ENCODE measurements at places on chromosomes 5 and 9.

GRCh38 chr5:103690676-103691075 is 128.1 kb upstream of the NUDT12 start:
- DNase-seq, result no peak

DNA sequence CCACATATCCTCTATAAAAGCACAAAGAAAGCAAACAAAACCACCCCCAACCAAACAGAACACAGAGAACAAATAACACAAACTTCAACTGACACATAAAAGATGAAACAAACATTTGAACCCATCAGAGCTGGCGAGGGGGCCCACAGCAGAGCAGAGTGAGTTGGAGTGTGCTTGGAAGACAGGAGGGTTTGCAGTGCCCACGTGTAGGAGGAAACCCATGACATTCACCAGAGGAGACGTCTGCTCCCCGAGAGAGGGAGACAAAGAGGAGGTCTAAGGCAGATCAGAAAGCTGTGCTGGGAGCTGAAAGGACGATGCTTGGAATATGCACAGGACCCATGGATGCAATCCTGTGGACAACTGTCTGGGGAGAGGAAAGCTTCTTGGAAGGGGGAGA is 27.0 kb downstream of the MRPL36 start:
- no peak for DNase-seq

DNA sequence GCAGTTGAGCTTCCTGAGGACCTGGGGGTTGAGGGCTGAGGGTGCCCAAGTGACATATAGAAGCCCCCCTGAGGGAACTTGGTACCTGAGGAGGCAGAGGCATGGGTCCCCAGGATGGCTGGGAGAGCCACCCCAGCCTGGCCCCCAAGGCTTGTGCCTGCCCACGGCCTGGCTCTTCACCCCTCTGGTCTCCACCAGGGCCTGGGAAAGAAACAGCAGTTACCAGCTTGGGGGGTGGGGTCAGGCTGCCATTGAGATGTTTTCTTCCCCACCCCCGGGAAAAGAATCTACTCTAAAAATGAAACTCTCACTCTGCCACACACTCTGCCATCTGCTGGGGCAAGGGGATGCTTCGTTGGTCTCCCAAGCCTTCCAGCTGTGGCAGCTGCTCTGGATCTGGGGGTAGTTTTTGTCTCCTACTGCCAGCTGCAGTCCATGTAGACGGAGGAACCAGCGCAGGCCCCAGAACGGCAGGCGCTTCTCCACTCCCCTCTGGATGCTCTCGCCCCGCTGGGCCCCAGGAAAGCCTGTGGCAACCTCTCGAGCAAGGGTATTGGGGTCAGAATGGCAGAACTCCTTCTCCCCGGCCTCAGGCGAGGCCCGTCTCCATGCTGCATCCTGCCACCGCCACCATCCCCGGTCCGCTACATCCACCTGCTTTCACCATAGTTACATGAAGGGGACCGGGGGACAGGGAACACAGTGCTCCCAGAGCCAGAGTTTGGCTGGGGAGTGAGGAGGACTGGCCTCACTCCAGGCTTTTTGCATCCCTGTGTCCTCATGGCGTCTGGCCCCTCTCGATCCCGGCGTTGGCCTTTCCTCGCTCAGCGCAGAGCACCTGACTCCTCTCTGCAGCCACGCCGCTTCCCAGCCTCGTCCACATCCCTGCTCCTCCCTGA is 123.5 kb downstream of the DAB2IP start:
- no peak for DNase-seq

DNA sequence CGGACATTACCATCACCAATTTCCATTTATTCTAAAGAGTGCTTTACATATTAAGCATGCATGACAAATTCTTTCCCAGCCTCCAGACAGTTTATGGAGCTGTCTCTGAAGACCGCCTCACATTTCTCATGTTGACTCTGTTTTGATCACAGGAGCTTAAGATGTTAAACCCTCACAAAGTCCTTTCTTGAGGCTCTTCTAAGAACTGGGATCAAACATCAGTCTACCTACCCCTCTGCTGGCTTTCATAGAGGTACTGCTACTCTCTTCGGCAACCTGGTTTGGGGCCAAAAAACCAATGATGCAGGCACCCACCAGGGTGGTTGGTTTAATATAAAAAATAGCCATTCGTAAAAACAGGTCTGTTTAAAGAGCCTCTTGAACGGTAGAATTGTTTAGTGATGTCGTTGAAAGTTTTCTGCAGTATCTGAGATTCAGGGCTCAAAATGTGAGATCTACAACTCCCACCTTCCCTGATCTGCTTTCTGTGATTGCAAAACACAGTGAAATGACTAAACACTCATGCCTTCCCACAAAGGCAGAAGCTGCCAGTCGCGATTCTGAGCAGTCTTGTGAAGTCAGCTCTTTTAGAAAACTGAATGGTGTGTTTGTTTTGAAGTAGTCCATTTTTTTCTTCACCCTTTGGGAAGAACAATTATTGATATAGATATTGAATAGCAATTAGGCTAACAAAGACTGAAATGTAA is 3.5 kb downstream of the RXFP3 start:
- DNase-seq, result no peak

DNA sequence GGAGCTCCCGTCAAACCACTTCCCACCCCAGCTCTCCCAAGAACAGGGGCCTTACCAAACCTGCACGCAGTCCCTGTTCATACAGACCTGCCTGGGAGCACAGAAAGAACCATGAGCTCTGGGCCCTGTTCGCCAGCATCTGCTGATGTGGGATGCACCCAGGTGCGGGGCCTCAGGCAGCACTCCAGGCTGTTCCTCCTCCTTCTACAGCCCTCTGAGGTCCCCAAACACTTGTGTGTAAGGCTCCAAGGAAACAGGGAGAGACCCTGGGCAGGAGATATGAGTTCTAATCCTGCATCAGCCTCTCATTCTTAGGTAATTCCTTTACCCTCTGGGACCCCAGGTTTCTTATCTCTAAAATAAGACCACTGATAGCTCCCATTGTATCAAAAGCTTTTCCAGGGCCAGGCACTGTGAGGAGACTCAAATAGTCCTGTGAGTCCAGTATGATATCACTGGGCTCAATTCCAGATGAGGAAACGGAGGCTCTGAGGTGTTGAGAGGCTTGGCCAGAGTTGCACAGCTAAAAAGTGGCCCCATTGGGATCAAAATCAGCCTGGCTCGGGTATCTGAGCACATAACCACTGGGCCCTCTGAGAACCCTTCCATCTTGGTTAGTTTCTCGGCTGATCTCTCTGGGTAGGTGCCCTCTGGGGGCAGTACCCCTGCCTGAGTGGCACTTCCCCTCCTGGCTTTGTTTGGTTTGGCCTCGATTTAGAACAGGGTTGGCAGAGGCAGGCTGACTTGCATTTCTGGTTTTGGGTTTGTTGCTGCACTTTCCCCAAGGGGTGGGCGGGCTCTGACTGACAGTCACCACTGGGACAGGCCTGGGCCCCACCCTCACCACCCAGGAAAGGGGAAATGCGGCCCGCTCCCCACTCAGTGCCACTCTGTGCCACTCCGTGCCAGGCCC is 116.8 kb downstream of the RGS3 start:
- DNase-seq, result no peak

GRCh38 chr5:113922343-113922742 is 408.8 kb downstream of the YTHDC2 start:
- no peak for DNase-seq

DNA sequence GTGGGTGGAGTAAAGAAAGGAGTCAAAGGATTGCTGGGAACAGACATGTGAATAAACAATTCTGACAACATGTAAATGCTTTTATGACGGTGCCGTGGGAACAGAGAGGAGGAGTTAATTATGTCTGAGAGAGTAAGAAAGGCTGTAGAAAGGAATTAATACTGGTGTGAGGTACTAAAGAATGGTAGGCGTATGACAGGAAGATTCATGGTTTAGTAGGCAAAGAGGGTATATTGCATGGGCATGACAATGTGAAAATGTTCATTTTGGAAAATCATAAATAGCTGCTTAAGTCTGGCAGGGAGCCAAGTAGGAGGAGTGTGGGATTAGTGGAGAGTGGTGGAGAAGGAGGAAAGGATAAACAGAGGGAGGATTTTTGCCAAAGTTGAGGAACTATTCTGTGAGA is 19.7 kb downstream of the NAA35 start:
- peak; percentile 32 for DNase-seq

GRCh38 chr5:107367480-107367879 is 303.3 kb downstream of the EFNA5 start:
- no peak for DNase-seq

DNA sequence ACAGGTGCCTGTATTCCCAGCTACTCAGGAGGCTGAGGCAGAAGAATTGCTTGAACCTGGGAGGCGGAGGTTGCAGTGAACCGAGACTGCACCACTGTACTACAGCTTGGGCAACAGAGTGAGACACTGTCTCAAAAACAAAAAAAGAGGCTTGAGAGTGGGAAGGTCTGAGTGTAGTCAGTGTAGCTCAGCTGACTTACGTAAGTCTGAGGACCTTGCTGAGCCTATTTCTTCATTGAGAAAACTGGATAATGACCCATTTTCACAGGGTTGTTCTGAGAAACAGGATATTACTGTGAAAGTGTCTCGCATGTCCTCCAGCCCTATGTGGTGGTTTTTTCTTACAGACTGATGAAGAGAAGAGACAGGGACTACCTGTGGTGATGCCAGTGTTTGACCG is 66.7 kb downstream of the WDR41 start:
- no peak for DNase-seq

GRCh38 chr5:149264439-149265067 is 7.1 kb upstream of the AFAP1L1 start:
- no peak for DNase-seq

DNA sequence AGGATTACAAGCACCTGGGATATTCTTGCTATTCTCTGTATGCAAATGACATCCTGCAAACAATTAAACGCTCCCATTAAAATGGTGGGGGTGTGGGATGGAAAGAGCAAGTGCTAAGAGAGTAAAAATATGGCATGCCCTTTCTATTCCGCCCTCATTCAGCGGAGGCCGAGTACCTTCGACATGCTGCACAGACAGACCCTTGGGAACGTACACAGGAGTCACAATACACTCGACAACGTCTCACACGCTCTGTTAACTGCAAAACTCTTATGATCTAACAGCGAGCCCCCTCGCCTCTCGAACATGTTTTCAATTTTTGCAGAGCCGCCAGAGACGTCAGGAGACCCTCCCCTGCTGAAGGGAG is 322.2 kb downstream of the CEMIP2 start:
- peak; percentile 64 for DNase-seq

DNA sequence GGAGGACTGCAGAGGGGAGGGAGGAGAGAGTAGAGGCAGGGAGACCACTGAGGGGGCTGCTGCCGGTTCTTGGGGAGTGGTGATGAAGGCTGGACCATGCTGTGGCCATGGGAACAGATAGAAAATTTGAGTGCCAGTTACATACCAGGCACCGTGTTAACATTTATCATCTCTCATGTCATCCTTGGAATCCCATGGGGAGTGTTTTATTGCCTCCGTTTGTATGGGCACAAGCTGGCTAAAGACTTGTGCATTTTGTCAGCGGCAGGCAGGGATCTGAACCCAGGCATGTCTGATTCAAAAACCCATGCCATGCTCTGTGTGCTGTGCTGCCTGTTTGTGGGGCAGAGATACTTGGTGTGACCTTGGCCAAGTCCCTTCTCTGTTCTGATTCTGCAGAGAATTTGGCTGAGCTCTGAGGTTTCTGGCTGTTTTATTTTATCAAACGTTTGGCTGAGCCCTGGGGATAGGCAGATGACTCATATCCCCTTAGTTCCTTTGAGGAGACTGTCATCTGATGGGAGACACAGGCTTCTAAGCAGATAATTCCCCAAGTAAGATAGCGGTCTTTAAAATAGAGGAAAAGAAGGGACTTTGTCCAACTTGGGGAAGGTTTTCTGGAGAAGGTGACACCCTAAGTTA is 22.2 kb downstream of the COL27A1 start:
- no peak for DNase-seq

DNA sequence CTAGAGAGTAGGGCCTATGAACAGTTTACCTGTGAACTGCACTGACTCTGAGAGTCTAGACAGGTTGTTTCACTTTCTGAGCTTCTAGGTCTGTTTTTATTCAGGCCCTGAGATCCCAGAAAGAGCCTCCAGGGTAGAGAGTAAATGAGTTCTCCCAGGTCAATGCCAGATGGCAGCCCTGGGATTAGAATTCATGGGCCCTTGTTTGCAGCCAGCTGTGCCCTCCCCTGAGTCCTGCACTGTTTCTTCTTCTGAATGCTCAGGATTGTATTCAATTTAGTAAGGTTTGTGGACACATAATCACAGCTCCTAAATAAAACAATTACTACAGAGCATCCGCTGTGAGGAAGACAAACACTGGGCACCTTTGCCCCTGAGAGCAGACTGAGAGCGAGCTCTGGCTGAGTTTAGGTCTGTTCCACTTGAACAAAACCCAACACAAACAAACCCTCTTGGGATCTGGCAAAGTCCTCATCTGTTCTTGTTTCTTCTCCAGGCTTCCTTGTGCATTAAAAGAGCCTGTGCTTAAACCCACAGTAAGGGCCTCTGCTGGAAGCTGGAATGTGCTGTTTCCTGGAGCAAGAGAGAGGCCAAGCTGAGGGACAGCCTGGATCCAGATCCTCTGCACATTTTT is 29.9 kb downstream of the FAM219A start:
- DNase-seq, result no peak

DNA sequence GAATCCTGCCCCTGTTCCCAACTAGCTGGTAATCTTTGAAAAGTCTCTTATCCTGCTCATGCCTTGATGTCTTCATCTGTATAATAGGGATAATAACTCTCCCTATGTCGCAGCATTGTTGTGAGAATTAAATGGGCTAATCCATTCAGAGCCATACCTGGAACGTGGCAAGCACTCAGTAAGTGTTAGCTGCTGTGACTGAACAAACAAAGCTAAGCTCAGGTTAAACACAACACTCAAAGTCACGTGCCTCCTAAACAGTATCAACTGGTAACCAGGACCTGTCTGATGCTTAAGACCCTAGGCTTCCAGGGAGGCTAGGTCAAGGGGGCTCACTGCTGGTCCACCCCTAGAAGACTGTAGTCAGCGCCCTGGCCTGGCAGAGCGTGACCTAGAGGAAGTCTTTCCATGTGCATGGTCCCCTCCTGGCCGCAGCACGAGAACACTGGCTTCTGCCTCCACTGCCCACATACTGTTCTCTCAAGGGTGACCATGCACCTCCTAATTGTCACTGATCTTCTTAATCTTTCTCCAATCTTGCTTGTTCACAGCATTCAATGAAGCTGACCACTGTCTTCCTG is 211.1 kb downstream of the TTLL11 start:
- no peak for DNase-seq

- DNase-seq, result no peak
Measured at GRCh38 chr5:31194468-31194813, 955 bp downstream of the CDH6 start.

- no peak for DNase-seq
Measured at GRCh38 chr9:16828340-16829281, 41.9 kb downstream of the BNC2 start.

DNA sequence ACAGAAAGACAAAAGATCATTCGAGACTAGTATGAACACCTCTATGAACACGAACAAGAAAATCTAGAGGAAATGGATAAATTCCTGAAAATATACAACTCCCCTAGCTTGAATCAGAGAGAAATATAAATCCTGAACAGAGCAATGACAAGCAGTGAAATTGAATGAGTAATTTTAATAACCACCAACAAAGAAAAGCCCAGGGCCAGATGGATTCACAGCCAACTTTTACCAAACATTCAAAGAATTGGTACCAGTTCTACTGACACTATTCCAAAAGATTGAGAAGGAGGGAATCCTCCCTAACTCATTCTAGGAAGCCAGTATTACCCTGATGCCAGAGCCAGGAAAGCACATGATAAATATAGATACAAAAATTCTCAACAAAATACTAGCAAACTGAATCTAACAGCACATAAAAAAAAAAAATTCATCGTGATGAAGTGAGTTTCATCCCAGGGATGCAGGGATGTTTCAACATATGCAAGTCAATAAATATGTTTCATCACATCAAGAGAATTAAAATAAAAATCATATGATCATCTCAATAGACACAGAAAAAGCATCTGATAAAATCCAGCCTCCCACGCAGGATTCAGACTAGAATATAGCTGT is 25.2 kb upstream of the PTGER4 start:
- no peak for DNase-seq
